ENCODE measurements at places on chromosomes 7 and 10. TPM values are rescaled to one million over a fixed set of nuclear protein-coding genes. Genes with fewer than 3 reads are reported as not detected.

DNA sequence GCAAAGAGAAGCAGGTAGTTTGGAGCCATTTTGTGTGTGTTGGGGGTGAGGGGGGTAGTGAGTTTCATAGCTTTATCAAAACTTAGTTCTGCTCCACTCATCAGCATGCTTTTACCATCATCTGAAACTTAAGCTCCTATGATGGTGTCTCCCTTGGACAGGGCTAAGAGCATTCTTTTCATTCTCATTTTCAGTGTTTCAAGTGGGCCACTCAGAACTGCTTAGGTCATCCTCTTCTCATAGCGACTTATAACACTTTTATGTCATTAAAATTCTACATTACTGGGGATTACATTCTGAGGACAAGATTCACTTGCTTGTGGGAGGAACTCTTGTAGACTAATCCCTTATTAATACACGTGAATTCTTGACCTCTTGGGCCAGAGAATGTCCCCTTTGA is 649.4 kb downstream of the SUGCT start:
- DNase-seq, result no peak
- H3K4me3 ChIP-seq, result no peak overlapping the region
- H3K4me1 ChIP-seq, result peaks cover 11% of the 10 kb centered on the region
- no peak overlapping the region for H3K27ac ChIP-seq
- no peaks in the 10 kb centered on the region for H3K27me3 ChIP-seq
- no peaks in the 10 kb centered on the region for H3K36me3 ChIP-seq

GRCh38 chr10:93458821-93459257 is 23.3 kb downstream of the MYOF start:
- H3K27ac ChIP-seq, result peak overlapping the region; percentile 94
- H3K36me3 ChIP-seq, result peaks cover 49% of the 10 kb centered on the region
- H3K27me3 ChIP-seq, result no peaks in the 10 kb centered on the region
- peak; percentile 91 for DNase-seq
- no peak overlapping the region for H3K4me3 ChIP-seq

The CALN1 gene
- not detected for total RNA-seq

- H3K4me1 ChIP-seq, result no peaks in the 10 kb centered on the region
- no peaks in the 10 kb centered on the region for H3K36me3 ChIP-seq
- no peak for DNase-seq
- H3K27ac ChIP-seq, result no peak overlapping the region
- no peaks in the 10 kb centered on the region for H3K27me3 ChIP-seq
Observed at GRCh38 chr7:124318721-124319450, 286.0 kb upstream of the TMEM229A start.

DNA sequence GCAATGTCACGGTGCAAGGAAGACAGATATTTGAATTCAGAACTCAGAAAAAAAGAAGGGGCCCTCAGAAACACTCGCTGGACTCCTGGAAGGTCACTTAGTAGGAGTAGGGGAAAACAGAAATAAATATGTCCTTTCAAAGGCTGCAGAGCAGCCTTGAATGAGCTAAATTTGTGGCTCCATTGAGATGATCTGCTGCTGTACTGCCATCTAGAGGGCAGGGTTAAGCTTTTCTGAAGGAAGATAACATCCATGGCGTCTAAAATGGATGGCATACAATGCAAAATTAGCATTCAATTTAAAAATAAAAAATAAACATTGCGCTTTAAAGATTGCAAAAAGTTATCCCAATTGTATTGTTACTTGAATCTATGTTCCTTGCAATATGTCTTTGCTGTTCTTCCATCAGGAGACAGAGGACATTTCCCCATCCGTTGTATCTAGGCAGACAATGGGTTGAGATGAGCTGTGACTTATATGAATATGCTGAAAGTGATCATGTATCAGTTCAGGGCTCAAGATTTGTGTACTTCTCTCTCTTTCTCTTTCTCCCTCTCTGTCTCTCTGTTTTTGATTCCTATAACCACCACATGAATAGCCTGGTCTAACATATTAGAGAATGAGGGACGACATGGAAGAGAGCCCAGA is 642.2 kb downstream of the SH2D4B start:
- H3K4me1 ChIP-seq, result no peaks in the 10 kb centered on the region
- no peak overlapping the region for H3K27ac ChIP-seq
- DNase-seq, result no peak

DNA sequence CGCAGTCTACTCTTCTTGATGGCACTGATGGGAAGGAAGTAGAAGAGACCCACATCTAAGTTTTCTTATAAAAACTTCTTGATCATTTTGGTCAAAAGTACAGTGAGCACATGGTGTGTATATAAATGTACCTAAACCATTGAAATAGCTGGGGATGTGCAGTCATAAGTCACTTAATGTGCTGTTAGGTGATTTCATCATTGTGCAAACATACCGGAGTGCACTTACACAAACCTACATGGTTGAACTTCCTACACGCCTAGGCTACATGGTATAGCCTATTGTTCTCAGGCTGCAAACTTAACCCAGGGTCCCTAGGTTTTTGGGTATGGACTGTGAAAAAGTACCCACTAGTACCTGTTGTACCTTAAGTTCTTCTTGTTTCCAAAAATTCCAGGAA is 123.3 kb upstream of the ZNF438 start:
- H3K27me3 ChIP-seq, result no peaks in the 10 kb centered on the region
- no peaks in the 10 kb centered on the region for H3K36me3 ChIP-seq
- no peak overlapping the region for H3K4me3 ChIP-seq
- H3K4me1 ChIP-seq, result peaks cover 14% of the 10 kb centered on the region

The ITPRID1 gene
- total RNA-seq, result not detected

The PRPF18 gene
- 30.1 TPM for total RNA-seq

The SLC25A13 gene
- total RNA-seq, result 19.2 TPM

The LIPK gene
- total RNA-seq, result not detected

GRCh38 chr10:44673245-44673983 is 237.7 kb upstream of the TMEM72 start:
- H3K27me3 ChIP-seq, result no peaks in the 10 kb centered on the region
- no peaks in the 10 kb centered on the region for H3K4me1 ChIP-seq
- no peaks in the 10 kb centered on the region for H3K36me3 ChIP-seq
- H3K27ac ChIP-seq, result no peak overlapping the region
- no peak for DNase-seq
- no peak overlapping the region for H3K4me3 ChIP-seq

DNA sequence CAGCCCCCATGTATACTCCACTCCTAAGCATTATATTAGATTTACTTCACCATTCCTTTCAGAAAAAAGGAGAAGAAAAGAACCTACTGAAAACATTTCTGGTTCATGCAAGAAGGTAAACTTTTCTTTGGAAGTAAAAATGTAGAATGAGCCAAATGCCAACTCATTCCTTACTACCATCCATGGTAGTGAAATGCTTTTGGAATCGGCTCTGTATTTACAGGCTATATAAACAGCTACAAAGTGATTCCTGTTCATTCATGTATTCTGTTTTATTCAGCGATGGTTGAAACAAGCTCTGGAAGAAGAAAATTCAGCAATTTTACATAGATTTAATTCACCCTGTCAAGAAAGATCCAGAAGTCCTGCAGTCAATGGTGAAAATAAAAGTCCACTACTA is 91.6 kb downstream of the KMT2E start:
- peaks cover 93% of the 10 kb centered on the region for H3K36me3 ChIP-seq
- peaks cover 8% of the 10 kb centered on the region for H3K4me1 ChIP-seq
- DNase-seq, result no peak

- no peaks in the 10 kb centered on the region for H3K36me3 ChIP-seq
- H3K4me1 ChIP-seq, result no peaks in the 10 kb centered on the region
- no peak overlapping the region for H3K4me3 ChIP-seq
- H3K27me3 ChIP-seq, result no peaks in the 10 kb centered on the region
- DNase-seq, result no peak
Observed at GRCh38 chr10:11225935-11226334, 208.3 kb downstream of the CELF2 start.

The UPK3B gene
- total RNA-seq, result 0.88 TPM

Measured in osteoblast (primary cell).